ENCODE measurements at places on chromosomes 3 and 15. TPM values are rescaled to one million over a fixed set of nuclear protein-coding genes. Genes with fewer than 3 reads are reported as not detected.

Gene WDR93
- total RNA-seq = not detected

Gene SCAMP5
- 4.0 TPM for total RNA-seq

Gene NR1I2
- not detected for total RNA-seq

Gene TGM5
- total RNA-seq = not detected

Gene DISP2
- total RNA-seq = 0.13 TPM

Gene ZNF280D
- total RNA-seq = 23.3 TPM

Gene ANKUB1
- total RNA-seq = not detected

Gene MITF
- total RNA-seq = 0.38 TPM

Gene RTP1
- not detected for total RNA-seq

Gene RTP3
- not detected for total RNA-seq

Gene GABRB3
- total RNA-seq = not detected

Gene EBLN2
- total RNA-seq = 3.0 TPM

Gene ZBBX
- total RNA-seq = not detected

Gene P3H2
- total RNA-seq = 41.5 TPM

Gene P2RY1
- 0.22 TPM for total RNA-seq

All from GM23248 (cell line).